H1 (cell line): ENCODE measurements at places on chromosomes 2 and 18. TPM values are rescaled to one million over a fixed set of nuclear protein-coding genes. Genes with fewer than 3 reads are reported as not detected.

GRCh38 chr2:56715683-56716082 is 531.9 kb downstream of the CCDC85A start:
- H3K27ac ChIP-seq = no peak overlapping the region
- no peaks in the 10 kb centered on the region for H3K36me3 ChIP-seq
- H3K4me1 ChIP-seq = no peaks in the 10 kb centered on the region
- no peak overlapping the region for H3K4me3 ChIP-seq
- no peaks in the 10 kb centered on the region for H3K27me3 ChIP-seq
- no peak for DNase-seq

- H3K4me3 ChIP-seq = no peak overlapping the region
- peaks cover 5% of the 10 kb centered on the region; the same call in 1 of the 2 replicates for H3K36me3 ChIP-seq
- no peaks in the 10 kb centered on the region for H3K4me1 ChIP-seq
- H3K27ac ChIP-seq = no peak overlapping the region
Observed at GRCh38 chr2:98530114-98530513, 78.2 kb downstream of the COA5 start.

GRCh38 chr2:16227811-16228462 is 287.6 kb downstream of the MYCN start:
- H3K4me3 ChIP-seq = no peak overlapping the region
- DNase-seq = no peak
- no peaks in the 10 kb centered on the region for H3K27me3 ChIP-seq
- H3K27ac ChIP-seq = no peak overlapping the region
- no peaks in the 10 kb centered on the region for H3K36me3 ChIP-seq

DNA sequence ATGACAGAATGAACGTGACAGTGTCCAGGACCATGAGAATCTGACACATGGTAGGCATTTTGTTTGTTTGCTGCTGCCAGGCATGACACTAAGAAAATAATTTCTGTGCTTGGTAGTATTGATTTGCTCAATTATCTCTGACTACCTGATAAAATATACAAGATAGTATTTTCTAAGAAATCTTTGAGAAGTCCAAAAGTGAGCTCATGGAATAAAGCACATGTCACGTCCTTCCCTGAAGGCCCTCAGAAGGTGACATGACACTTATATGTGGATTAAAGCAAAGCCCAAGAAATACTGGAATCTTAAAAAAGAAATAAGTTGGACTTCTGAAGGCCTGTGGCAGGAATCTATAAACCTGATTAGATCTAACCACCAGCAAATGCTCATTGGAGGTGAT is 3.8 kb upstream of the TTN start:
- no peak for DNase-seq
- no peaks in the 10 kb centered on the region for H3K4me1 ChIP-seq
- no peak overlapping the region for H3K4me3 ChIP-seq
- no peak overlapping the region for H3K27ac ChIP-seq

DNA sequence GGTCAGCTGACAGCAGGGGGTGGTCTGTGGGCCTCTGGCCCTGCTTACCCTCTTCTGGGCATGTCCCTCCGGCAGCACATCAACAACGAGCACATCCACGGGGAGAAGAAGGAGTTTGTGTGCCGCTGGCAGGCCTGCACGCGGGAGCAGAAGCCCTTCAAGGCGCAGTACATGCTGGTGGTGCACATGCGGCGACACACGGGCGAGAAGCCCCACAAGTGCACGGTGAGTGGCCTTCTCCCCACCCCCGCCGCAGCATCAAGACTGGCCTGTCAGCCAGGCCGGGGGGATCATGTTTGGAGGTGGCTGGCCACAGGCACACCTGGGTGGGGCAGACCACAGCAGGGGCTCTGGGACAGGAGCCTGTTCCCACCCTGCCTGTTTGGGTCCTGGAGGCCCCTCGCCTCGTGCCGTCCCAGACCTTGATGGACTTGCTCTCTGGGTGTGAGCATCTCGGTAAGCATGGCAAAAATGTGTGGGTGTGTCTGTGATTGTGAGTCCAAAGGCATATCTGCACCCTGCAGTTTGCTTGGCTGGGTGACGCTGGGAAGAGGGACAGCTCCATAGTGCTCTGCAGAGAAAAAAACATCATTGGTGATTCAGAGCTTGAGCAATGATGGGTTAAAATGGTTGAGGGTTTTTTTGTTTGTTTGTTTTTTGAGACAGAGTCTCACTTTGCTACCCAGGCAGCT is 242.8 kb downstream of the GLI2 start:
- H3K27ac ChIP-seq = no peak overlapping the region
- H3K4me1 ChIP-seq = no peaks in the 10 kb centered on the region
- H3K27me3 ChIP-seq = no peaks in the 10 kb centered on the region
- DNase-seq = no peak

DNA sequence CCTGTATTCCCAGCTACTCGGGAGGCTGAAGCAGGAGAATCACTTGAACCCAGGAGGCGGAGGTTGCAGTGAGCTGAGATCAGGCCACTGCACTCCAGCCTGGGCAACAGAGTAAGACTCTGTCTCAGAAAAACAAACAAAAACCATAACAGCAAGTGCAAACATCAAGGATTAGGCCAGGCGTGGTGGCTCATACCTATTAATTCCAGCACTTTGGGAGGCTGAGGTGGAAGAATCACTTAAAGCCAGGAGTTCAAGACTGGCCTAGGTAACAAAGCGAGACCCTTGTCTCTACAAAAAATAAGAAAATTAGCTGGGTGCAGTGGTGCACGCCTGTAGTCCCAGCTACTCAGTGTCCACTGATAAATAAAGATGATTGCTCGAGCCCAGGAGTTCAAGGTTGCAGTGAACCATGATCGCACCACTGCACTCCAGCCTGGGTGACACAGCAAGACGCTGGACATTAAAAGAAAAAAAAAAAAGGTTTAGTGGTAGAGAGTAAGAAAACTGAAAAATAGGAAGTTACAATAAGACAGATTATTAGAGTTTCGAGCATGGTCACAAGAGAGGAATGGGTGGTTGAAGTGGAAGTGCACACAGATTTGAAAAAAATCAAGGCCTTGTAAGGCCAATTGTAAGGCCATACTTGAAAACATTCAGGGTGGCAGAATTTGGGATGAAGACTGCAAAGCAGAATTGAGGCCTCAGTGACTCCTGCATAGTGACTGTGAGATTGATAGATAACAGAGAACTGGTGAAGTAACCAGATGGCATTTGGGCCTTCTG is 6.4 kb upstream of the KCMF1 start:
- H3K4me3 ChIP-seq = no peak overlapping the region
- H3K4me1 ChIP-seq = peaks cover 15% of the 10 kb centered on the region
- H3K27ac ChIP-seq = no peak overlapping the region
- no peak for DNase-seq
- H3K27me3 ChIP-seq = no peaks in the 10 kb centered on the region
- peaks cover 8% of the 10 kb centered on the region; the same call in 1 of the 2 replicates for H3K36me3 ChIP-seq

GRCh38 chr18:26710470-26711096 is 154.9 kb downstream of the AQP4 start:
- no peak overlapping the region for H3K27ac ChIP-seq
- no peaks in the 10 kb centered on the region for H3K36me3 ChIP-seq
- no peak overlapping the region for H3K4me3 ChIP-seq
- peaks cover 4% of the 10 kb centered on the region; the same call in 1 of the 2 replicates for H3K4me1 ChIP-seq
- no peaks in the 10 kb centered on the region for H3K27me3 ChIP-seq

The KATNAL2 gene
- 8.8 and 15.2 TPM in 2 replicates for total RNA-seq

The HMSD gene
- total RNA-seq = 3.0 and 4.8 TPM in 2 replicates

The DYNAP gene
- total RNA-seq = 0.15 and 0.22 TPM in 2 replicates

The COL4A4 gene
- total RNA-seq = 0.67 and 1.7 TPM in 2 replicates

The SPATA3 gene
- not detected in 2 replicates for total RNA-seq

The QPCT gene
- total RNA-seq = 3.9 and 4.0 TPM in 2 replicates

The SAG gene
- not detected in 2 replicates for total RNA-seq
